ENCODE measurements at places on chromosomes 13 and 19.

DNA sequence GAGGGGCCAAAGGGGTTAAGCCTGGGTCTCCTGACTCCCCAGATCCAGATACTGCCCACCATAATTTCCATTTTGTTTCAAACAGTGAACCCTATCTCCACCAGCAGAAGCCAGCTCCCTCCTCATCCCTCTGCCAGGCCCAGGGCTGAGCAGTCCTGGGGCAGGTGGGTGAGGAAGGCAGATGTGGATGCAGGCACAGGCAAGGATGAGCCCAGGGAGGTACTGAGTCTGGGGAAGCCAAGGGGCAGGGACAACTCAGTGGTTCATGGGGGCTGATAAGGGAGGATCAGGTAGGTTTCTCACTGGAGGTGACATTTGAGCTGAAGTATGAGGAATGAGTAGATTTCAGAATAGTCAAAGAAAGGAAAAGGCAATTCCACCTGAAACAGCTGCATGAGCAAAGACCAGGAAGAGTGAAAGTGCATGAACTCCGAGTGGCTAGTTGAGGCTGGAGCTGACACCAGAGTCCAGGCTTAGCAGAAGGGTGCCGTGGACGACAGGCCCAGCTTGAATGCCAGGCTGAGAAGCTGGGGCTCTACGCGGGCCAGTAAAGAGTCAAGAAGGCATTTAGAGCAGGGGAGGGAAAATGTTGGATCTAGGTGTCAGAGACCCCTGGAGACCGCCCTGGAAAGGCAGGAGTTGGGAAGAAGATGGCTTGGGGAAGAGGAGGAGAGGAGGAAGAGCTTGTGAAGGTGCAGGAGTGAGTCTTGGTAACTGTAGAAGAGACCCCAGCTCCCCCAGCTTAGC is 10.3 kb downstream of the CIC start:
- DNase-seq: no peak

GRCh38 chr13:92224052-92224821 is 825.8 kb downstream of the GPC5 start:
- no peak for DNase-seq

DNA sequence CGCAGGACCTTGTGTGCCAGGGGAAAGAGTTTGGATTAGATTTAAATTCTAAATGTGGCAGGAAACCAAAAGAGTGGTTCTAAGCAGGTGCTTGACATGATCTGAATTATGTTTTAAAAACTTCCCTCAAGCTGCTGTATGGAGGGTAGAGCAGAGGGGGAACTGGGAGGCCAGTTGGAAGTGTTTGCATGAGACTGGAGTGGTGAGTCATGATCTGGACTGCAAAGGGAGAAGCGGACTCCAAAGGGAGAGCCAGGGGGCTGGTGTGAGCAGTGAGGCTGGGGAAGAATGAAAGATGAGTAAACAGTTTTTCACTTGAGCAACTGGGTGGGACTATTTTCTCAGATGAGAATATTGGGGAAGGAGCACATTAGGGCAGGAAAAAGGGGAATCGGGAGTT is 206.1 kb downstream of the DNAJC15 start:
- DNase-seq: no peak

GRCh38 chr19:10270616-10271394 is at the start of gene ICAM1:
TSS of gene ICAM1 (plus strand) at chr19:10271120. CDS start at chr19:10271160, 40 bp downstream.
- DNase-seq: peak; percentile 60

- DNase-seq: no peak
Observed at GRCh38 chr19:33644284-33644836, 22.6 kb downstream of the CHST8 start.

GRCh38 chr19:49061445-49061844 is 3.2 kb downstream of the NTF4 start:
- no peak for DNase-seq

GRCh38 chr13:66348745-66349690 is 881.1 kb downstream of the PCDH9 start:
- DNase-seq: no peak

- DNase-seq: no peak
Observed at GRCh38 chr19:29779921-29780320, 31.9 kb upstream of the CCNE1 start.

- no peak for DNase-seq
Observed at GRCh38 chr13:75938811-75939560, 302.9 kb downstream of the LMO7 start.

- no peak for DNase-seq
Observed at GRCh38 chr13:29907670-29908069, 57.3 kb upstream of the UBL3 start.

GRCh38 chr19:45884682-45885555 is 1.0 kb downstream of the IRF2BP1 start:
- DNase-seq: no peak

GRCh38 chr13:34577051-34577450 is 365.0 kb upstream of the NBEA start:
- no peak for DNase-seq

DNA sequence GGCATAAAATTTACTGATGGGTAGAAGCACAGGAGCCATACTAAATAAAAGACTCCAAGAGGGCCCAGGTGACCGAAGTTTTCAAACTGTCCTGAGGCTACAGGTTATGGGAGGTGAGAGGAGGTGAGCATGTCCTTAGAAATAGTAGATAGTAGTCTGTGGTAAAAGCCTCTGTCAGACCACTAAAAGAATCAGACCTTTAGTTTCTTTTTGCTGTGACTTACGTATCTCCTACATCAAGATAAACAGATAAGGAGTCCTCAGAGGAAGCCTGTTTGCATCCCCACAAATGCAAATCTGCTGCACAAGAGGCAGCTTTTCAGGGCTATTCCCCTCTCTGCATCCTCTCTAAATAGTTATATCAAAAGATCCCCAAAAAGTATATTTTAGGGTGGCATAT is 711.6 kb upstream of the SLITRK6 start:
- no peak for DNase-seq

DNA sequence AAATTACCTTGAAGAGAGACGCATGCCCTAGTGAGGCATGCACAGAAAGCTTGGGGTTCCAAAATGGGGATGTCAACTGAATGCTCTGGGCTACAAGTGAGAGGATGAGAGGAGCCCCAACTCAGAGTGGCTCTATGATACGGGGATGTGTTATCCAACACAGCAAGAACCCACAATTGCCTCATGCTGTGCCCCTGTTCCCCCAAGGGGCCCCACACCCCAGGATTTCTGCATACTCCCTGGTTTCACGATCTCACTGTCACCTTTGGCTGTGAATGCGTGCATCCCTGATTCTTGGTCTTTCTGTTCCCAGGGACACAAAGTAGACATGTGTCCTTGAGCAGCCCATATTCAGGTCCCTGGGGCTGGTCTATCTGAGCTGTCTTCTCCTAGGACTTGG is 29.3 kb downstream of the WDR88 start:
- DNase-seq: no peak

DNA sequence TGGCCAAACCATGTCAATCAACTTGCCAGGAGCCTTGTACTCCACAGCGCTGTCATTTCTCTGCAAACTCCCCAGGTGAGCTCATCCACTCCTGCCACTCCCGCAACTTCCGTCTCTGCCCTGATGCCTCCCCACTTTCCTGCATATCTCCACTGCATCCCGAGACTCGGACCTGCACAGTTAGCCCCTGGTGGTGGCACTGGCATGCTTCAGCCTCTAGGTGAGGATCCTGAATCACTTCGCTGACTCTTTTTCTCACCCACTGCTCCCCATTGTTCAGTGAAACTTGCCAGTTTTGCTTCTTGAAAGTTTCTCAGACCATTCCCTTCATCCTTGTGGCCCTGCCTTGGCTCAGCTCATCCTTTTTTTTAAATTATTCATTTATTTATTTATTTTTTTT is 3.4 kb upstream of the CTU1 start:
- no peak for DNase-seq

- no peak for DNase-seq
Observed at GRCh38 chr19:2070436-2070827, 19.4 kb upstream of the MKNK2 start.

GRCh38 chr13:34350671-34351070 is 532.7 kb downstream of the RFC3 start:
- no peak for DNase-seq

GRCh38 chr19:757811-758668 is 7.1 kb downstream of the MISP start:
- no peak for DNase-seq

- DNase-seq: no peak
Observed at GRCh38 chr19:1601613-1602064, 3.6 kb downstream of the UQCR11 start.

DNA sequence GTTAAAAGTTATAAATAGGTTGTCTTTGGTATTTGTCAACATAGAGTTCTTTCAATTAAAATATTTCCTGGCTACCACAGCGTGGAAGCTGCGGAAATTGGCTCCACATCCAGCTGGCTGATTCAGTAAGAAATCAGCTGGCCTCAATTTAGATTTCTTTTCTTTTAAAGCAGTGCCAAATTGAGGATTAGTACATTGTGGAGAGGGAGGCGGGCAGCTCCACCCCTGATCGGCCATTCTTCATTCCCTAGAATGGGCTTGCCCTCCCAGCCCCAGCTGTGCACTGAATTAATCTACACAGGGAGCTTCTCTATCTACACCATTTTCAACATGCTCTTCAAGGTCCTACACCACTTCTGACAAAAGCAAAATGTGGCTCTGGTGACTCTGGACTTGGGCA is 624.8 kb downstream of the DACH1 start:
- no peak for DNase-seq

DNA sequence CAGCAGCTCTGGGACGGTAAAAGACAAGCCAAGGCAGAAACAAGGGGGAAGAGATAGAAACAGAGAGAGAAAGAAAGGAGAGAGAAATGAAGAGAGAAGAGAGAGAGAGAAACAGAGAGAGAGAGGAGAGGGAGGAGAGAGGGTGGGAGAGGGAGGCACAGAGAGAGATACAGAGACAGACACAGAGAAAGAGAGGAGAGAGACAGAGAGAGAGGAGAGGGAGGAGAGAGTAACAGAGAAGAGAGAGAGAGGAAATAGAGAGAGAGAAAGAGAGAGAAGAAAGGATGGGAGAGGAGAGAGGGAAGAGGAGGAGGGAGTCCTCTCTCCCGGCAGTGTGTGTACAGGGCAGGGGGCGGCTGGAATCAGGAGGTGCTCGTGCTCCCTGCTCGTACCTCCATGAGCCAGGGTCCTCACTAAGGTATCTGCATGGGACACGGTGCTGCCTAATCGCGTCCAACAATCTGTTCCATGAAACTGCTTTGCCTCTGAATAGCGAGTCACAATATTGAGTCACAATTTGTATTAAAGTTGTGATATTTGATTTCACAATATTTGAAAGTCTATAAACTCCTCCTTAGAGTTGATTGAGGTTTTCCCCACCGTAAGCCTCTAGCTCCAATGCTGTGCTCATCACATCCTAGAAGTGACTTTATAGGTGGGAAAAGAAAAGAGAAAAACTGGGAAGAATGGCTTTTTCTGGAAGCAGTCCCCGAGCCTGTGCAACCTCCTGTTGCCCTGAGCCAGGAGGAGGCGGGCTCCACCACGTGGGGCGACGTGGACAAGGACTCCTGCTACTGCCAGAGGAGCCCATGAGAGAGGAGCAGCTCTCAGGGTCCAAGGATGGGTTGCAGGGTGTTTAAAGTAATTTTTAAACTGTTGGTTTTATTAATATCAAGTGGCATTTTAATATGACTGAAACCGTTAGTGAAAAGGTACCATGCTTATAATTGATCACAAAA is 81.7 kb upstream of the ARHGEF7 start:
- DNase-seq: no peak

DNA sequence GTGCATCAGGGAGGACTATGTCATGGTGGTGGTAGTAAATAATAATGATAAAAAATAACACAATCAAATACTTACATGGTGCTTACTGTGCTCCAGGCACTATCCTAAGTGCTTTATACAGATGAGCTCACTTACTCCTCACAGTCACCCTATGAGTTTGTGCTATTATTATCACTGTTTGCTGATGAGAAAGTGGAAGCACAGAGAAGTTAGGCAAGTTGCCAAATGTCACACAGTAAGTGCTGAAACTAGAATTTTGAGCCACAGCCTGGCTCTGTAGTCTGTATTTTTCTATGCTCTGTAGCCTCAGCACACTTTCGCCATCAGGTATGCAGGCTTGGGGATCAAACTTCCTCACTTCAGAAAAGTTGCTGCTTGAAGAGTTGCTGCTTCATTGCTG is 46.6 kb downstream of the HTR2A start:
- DNase-seq: no peak

- no peak for DNase-seq
Observed at GRCh38 chr19:51531349-51532315, at the start of gene SIGLEC6. TSS of gene SIGLEC6 (minus strand) at chr19:51531670. CDS start at chr19:51531648, 22 bp downstream.

- no peak for DNase-seq
Observed at GRCh38 chr13:112951674-112952371, 17.2 kb upstream of the MCF2L start.

DNA sequence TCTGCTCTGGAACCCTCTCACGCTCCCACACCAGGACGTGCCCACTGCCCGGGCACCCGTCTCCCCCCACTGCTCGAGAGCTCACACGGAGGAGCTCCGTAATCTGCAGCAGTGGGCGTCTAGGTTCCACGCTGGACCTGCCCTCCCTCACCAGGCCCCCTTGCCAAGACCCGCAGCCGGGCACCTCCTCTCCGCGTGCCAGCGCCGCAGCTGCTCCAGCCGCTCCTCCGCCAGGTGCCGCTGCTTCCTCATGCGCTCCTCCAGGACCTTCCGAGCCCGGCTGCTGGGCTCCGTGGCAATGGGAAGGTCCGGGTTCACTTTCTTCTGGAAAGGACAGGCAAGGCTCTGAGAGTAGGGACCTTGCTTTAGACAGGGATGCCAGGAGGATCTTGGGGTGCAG is 35.0 kb upstream of the MATK start:
- DNase-seq: no peak

GRCh38 chr13:83592095-83592494 is 290.2 kb downstream of the SLITRK1 start:
- DNase-seq: no peak

DNA sequence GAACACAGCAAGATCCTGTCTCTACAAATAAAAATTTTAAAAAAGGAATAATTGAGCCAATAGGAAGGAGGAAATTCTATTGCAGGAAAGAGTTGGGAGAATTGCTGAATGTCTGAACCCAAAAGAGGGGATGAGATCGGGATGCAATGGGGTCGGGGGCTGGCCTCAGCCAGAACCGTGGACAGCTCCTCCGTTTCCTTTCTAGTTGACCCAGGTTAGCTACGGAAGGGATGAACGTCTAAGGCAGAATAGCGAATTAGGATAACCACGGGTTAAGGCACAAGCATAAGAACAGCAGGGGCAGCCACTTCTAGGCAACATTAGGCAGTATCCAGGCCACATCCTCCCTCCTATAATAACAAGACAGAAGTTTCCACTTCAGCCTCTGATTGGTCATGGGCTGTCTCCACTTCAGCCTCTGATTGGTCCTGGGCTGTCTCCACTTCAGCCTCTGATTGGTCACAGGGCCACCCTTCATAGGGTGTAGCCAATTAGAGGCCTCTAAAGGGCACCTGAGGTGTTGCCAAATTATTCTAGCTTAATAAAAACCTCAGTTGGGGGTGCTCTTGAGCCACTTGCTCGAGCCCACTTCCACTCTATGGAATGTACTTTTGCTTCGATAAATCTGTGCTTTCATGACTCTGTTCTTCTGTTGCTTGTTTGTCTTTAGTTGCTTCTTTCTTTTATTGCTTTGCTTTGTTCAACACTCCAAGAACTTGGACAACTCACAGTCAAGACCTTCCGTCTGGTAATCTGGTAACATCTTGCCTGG is 24.9 kb upstream of the TPM4 start:
- DNase-seq: peak; percentile 20

GRCh38 chr13:80577285-80577684 is 236.4 kb upstream of the SPRY2 start:
- no peak for DNase-seq

- DNase-seq: no peak
Observed at GRCh38 chr13:110756219-110756631, 42.7 kb downstream of the ING1 start.

- no peak for DNase-seq
Observed at GRCh38 chr13:103087275-103087674, 21.1 kb upstream of the SLC10A2 start.

GRCh38 chr19:18941628-18942354 is 774 bp upstream of the HOMER3 start:
- no peak for DNase-seq

All from activated CD4-positive, alpha-beta T cell treated with anti-CD3 and anti-CD28 coated beads, Interleukin-2, amount 50 U/mL, for 1 hour (primary cell).